Naive thymus-derived CD4-positive, alpha-beta T cell (primary cell): ENCODE measurements at places on chromosomes 13 and 19. TPM values are rescaled to one million over a fixed set of nuclear protein-coding genes. Genes with fewer than 3 reads are reported as not detected.

- DNase-seq, result no peak
Observed at GRCh38 chr19:51354742-51355148, 11.4 kb downstream of the ETFB start.

- no peak for DNase-seq
Observed at GRCh38 chr19:812049-812746, 9.6 kb downstream of the PLPPR3 start.

DNA sequence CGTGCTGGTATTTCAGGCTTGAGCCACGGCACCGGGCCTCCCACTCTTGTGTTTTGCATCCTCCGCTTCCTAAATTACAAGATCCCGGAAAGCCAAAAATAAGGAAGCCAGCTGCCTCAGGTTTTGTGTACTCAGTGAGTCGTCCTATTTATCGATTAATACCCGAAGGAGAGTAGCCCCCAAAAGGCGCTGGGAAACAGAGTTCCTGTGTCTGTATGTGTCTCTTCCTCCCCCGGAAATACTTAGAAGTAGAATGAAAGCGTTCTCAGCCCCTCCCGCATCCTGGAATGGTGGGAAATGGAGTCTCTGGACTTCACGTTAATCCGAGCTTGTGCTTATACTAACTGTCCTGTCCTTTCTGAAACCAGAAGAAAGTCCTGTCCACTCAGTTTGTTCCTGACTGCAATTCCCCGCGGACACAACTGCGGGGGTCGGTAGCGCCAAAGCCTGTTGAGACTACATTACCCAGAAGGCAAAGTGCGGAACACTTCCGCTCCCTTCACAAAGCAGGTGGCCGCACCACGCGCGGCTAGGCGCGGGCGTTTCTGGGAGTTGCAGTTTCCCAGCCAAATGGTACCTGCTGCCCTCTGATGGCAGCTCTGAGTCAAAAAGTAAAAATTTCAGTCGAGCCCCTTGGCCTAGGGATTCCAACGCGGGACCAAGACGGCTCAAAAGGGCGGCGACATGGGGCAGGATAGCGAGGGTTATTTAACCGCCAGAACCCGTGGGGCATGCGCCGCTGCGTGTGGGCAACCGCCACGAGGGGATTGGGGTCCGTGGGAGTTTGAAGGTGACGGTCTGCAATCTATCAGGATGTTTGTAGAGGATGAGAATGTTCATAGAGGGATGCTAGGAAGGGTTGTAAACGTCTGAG lies 2.2 kb upstream of the GSK3A start:
- DNase-seq, result peak; percentile 93

- no peak for DNase-seq
Observed at GRCh38 chr13:76864259-76864658, 21.9 kb downstream of the KCTD12 start.

DNA sequence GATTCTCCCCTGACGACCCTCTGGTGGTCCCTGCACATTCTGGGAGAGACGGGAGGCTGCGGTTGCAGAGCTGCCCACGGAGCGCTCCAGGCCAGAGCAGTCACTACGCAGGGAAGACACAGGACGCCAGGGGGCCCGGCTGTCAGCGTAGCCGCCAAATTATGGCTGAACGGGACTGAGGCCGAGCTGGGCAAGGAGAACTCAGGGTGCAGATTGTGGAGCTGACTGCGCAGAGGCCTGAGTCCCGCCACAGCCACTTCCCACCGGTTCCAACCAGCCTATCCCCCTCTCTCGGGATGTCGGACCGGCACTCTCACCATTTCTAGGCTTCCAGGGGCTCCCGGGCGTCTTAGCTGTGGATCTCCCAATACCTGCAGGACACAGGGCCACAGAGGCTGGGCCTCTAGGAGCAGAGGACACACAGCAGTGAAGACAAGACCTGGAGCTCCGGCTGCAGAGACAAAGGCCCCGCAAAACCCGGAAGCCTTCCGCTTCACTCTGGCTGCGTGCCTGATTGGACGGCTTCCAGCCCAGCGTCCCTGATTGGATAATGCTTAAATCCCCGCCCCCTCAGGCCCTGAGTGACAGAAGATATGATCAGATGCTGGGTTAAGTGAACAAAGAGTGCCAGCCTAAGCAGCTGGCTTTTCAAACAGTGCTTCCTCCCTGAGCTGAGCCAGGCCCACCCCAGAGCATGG lies at the start of gene ZNF737:
Gene ZNF737, minus strand, starts transcription at position 461 of the 698 bp plus-strand sequence. Its CDS starts 141 bp downstream, at position 320.
- peak; percentile 94 for DNase-seq

- DNase-seq, result peak; percentile 58
Observed at GRCh38 chr19:10339380-10339960, at the start of gene ICAM3. ICAM3 (minus strand) TSS chr19:10339624; CDS start chr19:10339614, 10 bp downstream.

DNA sequence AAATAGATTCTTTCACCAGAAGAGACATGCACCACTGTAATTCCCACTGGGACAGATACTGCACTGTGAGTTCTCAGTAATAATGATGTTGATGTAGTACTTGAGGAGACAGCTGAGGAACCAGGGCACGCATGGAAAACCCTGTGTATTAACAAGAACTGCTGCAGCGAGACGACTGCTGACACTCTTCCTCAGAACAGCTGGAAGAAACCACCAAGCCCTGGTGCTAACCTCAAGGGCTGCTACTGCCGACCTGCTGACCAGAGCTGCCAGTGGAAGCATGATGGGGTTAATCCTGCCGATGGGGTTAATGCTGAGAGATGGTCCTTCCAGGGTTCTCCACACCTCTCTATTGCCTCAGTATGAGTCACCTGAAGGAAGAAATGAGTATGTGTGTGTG lies 45.6 kb downstream of the EDNRB start:
- DNase-seq, result no peak

GRCh38 chr13:47929156-47929555 lies 71.9 kb downstream of the SUCLA2 start:
- DNase-seq, result no peak

DNA sequence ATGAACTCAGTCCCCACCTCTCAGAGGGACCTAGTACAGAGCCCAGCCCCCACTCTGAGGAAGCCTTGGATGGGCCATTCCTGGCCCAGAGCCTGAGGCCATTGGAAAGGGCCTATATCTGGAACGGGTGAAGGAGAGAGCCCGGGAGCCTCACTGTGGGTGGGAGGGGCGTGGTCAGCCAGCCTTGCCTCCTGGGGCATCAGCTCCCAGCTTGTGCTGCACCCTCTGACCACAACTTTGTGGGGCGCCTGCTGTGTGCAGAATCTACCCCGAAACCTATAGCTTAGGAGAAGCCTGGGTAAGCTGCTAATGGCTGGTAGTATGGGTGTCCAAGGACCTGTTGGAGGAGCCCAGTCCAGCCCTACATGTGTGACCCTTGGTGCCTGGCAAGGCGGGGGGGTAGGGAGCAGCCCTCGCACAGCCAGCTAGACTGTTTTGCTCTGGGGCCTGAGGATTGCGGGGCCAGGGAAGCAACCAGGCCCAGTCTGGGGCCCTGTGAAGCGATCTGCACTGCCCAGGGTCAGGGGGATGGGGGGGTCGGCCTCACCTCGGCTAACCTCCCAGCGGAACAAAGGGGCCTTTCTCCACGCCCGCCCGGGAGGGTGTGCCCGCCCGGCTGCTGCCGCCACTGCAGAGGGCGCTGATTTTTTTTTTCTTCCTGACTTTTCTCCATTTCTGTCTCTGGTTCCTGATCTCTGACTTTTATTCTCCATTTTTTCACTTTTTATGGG lies 42.3 kb downstream of the LYL1 start:
- no peak for DNase-seq

DNA sequence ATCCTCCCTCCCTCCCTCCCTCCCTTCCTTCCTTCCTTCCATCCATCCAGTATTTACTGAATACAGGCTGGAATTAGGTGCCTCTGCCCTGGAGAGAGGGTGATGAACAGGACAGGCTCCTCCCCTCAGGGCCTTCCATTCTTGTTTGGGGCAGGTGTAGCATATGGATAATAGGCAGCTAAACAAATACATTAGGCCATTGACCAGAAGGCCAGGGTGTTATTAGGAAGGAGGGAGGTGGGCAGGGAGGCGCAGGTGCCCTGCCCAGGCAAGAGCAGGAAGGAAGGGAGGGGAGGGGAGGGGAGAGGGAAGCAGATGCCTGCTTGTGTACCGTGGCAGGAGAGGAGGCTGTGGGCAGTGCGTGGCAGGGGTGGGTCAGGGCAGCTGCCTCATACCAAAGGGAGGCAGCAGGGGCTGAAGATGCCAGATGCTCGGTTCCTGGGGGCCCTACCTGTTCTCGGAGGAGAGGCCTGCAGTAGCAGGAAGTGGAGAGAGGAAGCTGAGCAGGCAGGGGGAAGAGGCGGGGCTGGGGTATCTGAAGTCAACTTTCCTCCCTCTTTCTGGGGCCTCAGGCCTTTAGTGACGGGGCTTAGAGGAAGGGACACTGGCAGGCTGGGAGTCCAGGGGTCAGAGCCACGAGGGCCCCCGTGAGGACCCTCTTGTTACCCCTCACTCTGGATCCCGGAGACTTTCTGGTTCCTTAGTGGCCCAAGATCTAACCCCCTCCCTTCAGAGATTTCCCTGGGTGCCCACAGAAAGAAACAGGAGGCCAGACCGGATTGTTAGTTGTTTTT lies at the start of gene RINL:
Gene RINL, minus strand, starts transcription at position 495 of the 794 bp plus-strand sequence. CDS start 1,533 bp downstream, outside the sequence.
- peak; percentile 78 for DNase-seq

DNA sequence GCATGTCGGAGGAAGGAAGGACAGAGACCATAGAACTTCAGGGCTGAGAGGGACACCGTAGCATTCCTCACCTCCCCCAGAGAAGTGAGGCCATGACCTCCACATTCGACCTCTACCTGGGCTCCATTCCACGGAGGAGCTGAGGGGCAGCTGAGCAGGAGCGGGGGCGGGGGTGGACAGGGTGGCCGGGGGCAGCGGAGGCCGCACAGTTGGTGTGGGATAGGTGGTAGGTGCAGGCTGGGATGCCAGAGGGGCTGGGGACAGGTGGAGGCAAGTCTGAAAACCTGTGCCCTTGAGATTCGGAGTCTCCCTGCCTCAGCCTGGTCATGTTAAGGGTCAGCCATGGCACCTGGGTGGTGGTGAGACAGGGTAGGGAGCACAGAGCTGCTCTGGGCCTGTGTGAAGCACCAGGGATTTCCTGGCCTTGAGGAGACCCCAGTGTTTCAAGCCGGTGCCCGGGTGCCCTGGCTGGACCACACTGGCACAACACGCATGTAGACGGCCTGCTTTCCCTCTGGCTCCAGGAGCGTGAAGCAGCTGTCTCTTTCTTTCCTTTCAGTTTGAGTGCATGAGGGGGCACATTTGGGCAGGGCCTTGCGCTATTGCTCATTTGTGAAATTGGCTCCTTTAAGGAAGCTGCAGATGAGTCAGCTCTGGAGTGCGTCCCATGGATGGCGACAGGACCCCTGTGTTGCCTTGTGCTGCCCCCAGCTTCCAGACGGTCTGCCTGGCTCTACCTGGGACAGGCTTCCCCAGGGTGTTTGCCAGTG lies 51.8 kb downstream of the TSSK6 start:
- DNase-seq, result no peak

DNA sequence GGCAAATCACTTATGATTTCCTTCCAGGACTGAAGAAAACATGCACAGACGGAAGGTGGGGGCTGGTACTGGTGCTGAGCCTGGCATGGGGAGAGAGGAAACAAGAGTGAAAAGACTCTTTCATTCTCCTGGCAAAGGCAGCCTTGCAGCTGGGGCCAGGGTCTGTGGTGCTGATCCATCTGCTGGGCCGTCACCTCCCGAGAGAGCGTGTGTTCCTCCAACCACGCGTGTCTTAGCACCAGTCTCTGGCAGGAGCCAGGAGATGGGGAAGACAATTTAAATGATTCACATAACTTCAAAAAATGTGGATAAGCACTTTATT lies 23.9 kb upstream of the SPART start:
- no peak for DNase-seq

- no peak for DNase-seq
Observed at GRCh38 chr19:19217099-19217498, 5.3 kb downstream of the NCAN start.

- DNase-seq, result no peak
Observed at GRCh38 chr13:76472916-76473315, 413.3 kb downstream of the KCTD12 start.

DNA sequence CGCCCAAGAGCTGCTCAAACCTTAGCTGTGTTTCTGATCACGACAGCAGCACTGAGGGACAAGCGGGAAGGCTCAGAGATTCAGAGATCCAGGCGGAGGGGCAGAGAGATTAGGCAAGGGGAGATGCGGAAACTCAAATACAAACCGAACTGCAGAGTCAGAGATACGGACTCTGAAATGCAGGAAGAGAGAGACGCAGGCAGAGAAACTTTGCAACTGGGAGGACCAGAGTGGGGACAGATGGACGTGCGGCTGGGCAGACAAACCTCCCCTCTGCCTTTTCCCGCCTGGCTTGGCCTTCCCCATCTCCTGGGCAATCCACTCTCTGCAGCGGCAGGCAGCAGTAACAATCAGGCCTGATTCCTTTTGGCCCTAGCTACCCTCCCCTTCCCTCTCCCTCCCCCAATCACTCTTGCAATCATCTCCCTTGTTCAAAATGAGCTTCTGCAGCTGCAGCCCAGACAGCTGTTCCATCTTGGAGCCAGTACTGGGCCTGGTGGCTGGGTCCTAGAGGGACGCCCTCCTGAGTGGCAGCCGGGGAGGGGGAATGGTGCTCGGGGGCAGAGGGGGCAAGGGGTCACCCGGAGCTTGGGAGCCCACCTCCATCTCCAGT lies 29.7 kb downstream of the OLFM2 start:
- no peak for DNase-seq

DNA sequence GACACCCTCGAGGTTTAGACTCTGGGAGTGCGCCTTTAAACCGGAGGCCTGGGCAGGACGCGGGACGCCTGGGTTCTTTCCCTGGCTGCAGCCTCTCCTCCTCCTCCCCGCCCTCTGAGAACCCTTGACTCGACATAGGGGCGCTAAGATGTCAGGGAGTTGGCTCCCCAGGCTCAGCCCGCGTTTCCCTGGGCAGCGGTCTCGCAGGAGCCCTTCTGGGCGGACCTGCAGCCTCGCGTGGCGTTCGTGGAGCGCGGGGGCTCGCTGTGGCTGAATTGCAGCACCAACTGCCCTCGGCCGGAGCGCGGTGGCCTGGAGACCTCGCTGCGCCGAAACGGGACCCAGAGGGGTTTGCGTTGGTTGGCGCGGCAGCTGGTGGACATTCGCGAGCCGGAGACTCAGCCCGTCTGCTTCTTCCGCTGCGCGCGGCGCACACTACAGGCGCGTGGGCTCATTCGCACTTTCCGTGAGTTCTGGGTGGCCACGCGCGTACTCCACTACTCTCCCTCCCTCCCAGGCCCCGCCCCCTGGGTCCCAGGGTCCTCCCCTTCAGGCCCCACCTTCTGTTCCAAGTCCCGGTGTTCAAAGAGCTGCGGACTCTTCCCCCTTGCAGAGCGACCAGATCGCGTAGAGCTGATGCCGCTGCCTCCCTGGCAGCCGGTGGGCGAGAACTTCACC lies 1.3 kb downstream of the ICAM5 start:
- DNase-seq, result peak; percentile 39

GRCh38 chr13:95898256-95898655 lies 154.9 kb downstream of the UGGT2 start:
- DNase-seq, result no peak

KASH5 gene
- not detected for polyA plus RNA-seq

ZNF541 gene
- 0.58 TPM for polyA plus RNA-seq

GJB2 gene
- not detected for polyA plus RNA-seq

CATSPERD gene
- polyA plus RNA-seq, result not detected

SIGLEC12 gene
- polyA plus RNA-seq, result not detected

CA11 gene
- 6.3 TPM for polyA plus RNA-seq
